Mucosa of descending colon (tissue), 3 donors: ENCODE measurements at places on chromosomes 12 and 14. TPM values are rescaled to one million over a fixed set of nuclear protein-coding genes. Genes with fewer than 3 reads are reported as not detected.

RD3L gene
- not detected for total RNA-seq

RNASE1 gene
- total RNA-seq: 105 TPM

CCDC198 gene
- total RNA-seq: not detected

CDH24 gene
- total RNA-seq: 2.7 TPM

GPR162 gene
- total RNA-seq: 3.1 TPM
